ENCODE measurements at places on chromosomes 5 and 9. TPM values are rescaled to one million over a fixed set of nuclear protein-coding genes. Genes with fewer than 3 reads are reported as not detected.

SH3RF2 gene
- total RNA-seq, result 0.20 TPM

DPYSL3 gene
- total RNA-seq, result 19.1 TPM

EGR1 gene
- total RNA-seq, result 0.73 TPM

DDX46 gene
- total RNA-seq, result 21.3 TPM

GNA14 gene
- 0.73 TPM for total RNA-seq

ENHO gene
- not detected for total RNA-seq

CDH10 gene
- total RNA-seq, result under 0.01 TPM
